ENCODE measurements at places on chromosomes 2 and 18.

DNA sequence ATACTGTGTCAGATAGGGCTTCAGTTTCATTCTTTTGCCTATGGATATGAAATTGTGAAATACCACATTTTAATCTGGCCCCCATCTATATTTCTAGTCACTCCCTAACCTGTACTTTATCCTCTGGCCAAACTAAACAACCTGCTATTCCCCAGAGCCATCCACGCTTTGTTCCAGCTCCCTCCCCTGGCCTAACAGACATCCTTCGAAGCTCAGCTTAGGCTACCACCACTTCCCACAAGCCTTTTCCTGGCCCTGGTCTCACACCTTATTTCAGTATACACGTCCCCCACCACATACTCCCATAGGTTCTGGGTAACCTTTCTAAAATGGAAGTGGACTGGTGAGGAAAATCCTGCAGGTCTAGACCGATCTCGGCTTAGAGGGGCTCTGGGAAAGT is 55.4 kb downstream of the MAP4K3 start:
- no peak for DNase-seq

GRCh38 chr18:49926106-49926745 is 112.9 kb upstream of the ACAA2 start:
- no peak for DNase-seq

- no peak for DNase-seq
These were observed 82.3 kb upstream of the FAM98A start for GRCh38 chr2:33681364-33681757.

- no peak for DNase-seq
These were observed 12.7 kb upstream of the IL18R1 start for GRCh38 chr2:102342888-102343287.

GRCh38 chr2:180523621-180524340 is 456.6 kb upstream of the UBE2E3 start:
- DNase-seq = no peak

Measured in anterior cingulate cortex (tissue), 58 donors.